ENCODE measurements at places on chromosomes 2 and 18.

DNA sequence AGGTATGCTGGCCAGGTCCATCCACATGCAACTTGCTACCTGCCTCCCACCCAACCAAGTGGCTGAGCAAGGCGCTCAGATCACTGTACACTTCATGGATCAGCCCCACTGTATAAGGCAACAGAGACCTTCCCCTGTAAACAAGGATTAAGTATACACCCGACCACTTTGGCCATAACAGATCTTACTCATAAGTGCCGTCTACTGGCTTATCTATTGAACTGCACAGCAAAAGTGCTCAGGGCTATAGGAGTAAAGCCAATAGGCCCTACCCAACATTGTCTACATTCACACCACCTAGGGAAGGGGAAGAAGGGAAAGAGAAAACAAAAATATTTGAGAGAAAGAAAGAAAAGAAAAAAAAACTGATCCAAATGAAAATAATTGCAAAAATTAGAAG, 663.9 kb upstream of the LRRTM1 start:
- no peak for DNase-seq

- DNase-seq, result peak; percentile 62
Measured at GRCh38 chr18:58645398-58645797, 16.5 kb upstream of the ALPK2 start.

- DNase-seq, result no peak
Measured at GRCh38 chr18:30754846-30755245, 287.7 kb downstream of the DSC3 start.

DNA sequence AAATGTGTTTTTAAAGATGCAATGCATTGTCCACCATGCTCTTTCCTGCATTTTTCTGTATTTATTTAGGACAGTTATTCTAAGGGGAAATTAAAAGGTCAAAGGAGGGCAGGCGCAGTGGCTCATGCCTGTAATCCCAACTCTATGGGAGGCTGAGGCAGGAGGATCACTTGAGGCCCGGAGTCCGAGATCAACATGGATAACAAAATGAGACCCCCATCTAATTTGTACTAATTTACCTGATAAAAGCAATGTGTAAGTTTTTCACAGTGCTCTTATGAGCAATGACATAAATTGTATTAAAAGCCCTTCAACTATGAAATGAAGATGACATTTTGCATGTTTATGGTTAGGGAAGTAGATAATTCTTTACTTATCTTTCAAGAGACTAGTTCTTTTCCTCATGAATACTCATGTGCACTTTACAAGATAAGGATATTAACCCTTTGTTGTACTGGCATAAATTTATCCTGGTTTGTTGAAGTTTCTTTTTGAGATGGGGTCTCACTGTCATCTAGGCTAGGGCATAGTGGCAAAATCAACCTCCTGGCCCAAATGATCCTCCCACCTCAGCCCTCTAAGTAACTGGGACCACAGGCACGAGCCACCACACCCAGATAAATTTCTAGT, 9.7 kb downstream of the HSBP1L1 start:
- DNase-seq, result no peak

DNA sequence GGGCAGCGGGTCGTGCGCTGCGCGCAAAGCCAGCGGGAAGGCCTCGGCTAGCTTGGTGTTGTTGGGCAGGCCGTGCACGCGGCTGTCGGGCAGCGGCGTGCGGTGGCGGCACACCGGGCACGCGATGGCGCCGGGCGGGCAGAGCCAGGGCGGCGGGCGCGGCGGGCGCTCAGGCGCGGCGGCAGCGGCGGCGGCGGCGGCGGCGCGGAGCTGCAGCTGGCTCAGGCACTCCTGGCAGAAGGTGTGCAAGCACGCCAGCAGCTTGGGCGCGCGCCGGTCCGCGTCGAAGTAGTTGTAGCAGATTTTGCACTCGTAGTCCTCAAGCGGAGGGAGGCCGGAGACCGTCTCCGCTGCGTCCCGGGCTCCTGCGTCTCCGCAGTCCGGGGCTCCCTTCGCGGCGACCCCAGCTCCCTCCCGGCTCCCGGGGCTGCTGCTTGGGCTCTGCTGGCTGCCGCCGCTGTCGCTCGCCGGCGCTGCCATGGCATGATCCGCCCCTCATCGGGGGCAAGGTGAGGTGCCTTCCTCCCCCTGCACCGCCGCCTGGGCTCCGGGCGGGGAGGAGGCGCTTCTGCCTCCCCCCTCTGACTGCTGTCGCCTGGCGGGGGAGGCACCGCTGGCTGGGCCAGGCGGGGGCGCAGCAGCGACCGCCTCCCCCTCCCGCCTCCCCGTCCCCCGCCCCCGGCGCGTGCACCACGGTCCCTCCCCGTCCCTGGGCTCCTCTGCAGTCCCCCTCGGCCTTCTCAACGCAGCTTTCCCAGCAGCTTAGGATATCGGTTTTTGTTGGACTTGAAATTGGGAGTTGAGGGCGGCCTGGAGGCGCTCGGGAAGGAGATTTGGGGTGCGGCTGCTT, 21.0 kb upstream of the PAX3 start:
- no peak for DNase-seq

DNA sequence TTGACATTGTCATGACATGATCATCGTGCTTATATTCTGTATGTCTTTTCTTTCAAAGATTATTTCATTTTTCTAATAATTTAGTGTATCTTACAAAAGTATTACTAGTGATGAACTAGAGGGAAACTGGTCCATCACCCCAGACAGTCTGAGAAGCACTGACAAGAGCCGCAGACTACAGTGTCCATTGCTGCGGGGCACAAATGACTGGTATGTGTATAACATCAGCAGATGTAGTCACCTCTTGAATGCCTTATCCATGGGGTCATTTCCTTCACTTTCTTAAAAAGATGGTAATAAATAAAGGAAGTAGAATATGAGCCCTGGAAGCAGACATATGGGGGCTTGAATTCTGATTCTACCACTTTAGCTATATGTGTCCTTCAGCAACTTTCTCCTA, 29.6 kb downstream of the NEMP2 start:
- no peak for DNase-seq

GRCh38 chr2:101736861-101737291, 39.4 kb downstream of the MAP4K4 start:
- peak; percentile 42 for DNase-seq

DNA sequence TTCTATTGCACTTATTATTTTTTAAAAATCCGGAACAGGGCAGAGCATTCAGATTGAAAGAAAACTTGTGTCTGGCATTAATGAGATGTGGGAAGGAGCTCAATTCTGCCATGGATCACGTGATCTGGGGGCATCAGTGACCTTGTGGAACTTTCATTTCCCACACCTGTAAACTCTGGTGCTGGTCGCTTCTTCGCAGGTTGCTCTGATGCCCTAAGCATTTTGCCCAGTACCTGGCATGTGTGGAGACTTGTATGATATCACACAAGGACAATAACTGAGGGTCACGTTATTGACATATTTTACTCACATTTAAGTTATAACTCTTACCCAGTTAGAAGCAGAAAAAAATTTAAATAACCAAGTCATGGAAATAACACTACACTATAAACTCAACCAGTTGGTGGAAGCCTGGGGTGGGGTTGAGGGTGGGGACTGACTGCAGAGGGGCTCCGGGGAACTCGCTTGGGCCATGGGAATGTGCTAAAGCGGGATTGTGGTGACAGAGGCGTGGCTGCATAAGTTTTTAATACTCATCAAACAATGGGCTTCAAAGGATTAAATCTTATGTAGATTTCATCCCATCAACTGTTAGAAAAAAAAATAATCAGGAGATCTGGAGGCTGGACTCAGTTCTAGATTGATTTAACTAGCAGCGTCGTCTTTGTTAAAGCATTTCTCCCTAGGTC, 36.5 kb downstream of the ST3GAL5 start:
- DNase-seq, result no peak

DNA sequence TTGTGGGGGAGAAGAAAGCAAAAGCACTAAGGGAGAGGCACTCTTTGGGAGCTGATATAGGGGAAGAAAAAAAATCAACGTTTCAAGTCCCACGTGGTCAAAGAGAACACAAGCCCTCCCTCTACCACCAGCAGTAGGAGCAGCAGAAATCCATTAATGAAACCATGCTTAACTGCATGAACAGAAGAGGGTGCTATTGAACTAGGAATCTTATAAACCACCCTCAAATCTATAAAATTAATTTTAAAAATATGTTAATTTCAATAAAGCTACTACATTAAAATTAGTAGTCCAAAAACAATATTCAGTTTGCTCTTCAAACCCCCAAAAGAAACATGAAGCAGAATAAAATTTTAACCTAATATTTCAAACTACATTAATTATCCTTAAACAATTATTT, 147.8 kb downstream of the TMEM18 start:
- peak; percentile 30 for DNase-seq

DNA sequence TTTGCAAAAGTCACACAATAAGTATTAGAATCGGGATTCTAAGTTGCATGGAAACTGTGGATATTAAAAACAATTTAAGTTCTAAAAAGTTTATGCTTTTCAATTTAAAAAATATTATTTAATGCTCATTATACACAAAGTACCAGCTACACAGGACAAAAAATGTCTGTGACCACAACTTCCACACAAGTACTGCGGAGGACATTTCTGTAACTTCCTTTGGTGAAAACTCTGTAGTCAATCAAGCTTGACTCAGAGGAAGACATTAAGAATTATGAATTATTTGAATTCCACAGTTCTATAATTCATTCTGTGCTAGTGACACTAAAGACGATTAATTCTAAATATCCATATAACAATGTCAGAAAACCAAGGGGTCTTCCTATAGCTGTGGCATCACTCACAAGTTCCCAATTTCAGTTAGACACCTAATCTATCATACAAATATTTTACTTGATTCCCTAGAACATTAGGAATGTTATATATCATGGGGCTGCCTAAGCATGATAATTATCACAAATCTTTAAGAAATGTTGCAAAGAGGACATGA, 120.5 kb downstream of the AFF3 start:
- DNase-seq, result no peak

GRCh38 chr2:55712477-55713060, 18.9 kb upstream of the PNPT1 start:
- DNase-seq, result no peak

DNA sequence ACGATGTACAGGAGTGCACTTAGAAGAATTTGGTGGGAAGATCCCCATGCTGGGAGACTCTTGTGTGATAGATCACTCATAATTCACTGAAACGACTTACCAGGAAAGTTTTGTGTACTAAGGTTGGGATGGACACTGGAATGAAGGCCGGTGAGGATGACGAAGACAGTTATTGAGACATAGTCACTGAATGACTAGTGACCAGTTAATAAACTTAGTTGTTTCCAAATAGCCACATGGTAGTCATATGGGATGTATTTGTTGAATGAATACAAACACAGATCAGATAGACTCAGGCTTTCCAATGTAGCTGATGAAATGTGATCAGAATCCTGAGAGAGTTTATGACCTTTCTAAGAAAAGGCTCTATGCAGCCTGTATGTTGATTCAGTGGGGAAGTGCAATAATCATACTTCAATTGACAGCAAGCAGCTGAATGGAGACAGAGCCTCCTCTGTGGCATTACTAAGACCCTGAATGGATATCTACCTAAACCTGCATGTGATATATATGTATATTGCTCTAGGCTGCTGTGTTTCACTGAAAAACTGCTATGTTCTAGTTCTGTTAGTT, 20.4 kb downstream of the GDF7 start:
- DNase-seq, result no peak

DNA sequence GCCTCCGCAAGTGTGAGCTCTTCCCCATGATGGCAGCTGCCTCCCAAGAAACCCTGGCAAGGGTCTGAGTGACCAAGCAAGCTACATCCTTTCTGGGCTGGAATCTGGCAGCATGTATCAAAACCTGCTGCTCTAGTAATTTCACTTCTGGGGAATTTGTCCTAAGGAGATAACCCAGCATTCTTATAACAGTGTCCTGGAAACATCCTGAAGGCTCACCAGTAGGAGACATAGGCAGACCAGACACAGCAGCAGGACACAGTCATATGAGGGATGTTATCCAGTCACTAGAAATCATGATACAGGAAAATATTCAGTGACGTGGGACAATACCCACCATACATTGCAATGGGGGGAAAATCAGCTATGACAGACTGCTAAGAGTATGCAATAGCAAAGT, 64.5 kb downstream of the CRACDL start:
- no peak for DNase-seq

DNA sequence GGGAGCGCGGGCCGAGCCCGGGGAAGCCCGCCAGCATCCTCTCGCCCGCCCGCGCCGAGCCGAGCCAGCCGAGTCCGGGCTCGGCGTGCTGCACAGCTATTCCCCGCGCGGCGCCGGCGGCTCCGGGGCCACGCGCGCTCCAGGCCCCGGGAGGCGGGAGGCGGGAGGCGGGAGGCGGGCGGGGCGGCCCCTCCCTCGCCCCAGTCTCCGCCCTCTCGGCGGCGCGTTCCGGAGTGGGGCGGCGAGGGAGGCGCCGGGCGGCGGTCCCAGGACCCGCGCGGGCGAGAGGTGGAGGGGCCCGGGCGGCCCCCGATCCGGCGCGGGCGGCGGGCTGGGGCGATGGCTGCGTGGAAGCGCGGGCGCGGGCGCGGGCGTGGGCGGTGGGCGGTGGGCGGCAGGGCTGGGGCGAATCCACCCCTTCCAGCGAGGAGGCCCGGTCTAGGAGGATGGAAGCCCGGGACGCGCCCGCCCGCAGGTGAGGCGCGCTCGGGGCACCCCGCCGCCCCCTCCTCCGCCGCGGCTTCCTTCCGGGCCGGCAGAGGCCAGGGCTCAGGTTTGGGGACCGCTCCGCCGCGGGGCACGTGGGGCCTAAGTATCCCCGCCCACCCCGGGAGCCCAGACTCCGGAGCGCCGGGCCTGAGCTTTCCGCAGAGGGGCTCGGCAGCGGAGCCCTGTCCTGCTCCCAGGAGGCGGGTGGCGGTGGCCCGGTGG, at the start of gene ADCY3:
Gene ADCY3, minus strand, starts transcription at position 140 of the 711 bp plus-strand sequence. CDS start 1,250 bp downstream, outside the sequence.
- no peak for DNase-seq

- DNase-seq, result no peak
Measured at GRCh38 chr2:221484761-221485502, 87.2 kb downstream of the EPHA4 start.

- DNase-seq, result no peak
Measured at GRCh38 chr18:5779922-5780321, 115.4 kb downstream of the TMEM200C start.

DNA sequence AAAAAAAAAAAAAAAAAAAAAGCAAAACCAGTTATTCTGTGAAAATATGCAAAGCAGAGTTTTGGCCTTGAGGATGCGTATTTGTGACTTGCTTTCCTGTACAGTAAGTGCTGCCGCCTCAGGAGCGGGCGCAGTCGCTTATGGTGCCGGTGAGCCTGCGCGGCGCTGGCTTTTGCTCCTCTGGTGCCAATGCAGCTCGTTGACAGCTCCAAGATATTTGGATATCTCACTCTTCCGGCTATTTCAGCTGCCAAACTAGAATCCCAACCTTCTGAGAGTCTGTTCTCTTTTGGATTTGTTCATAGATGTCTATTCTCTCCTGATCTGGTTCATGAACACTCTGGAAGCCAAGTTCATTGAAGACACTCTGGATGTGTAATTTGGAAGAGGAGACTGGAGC, 184.1 kb downstream of the AGAP1 start:
- no peak for DNase-seq

- peak; percentile 38 for DNase-seq
Measured at GRCh38 chr2:166238176-166238575, 110.4 kb upstream of the SCN1A start.

- peak; percentile 8 for DNase-seq
Measured at GRCh38 chr18:40687399-40687798, 1267.6 kb upstream of the PIK3C3 start.

Measured in astrocyte of the spinal cord (primary cell).